NCI-H2081 treated with DMSO at 0.1 percent for 48 hours (cell line): ENCODE measurements at places on chromosomes 1 and 21.

DNA sequence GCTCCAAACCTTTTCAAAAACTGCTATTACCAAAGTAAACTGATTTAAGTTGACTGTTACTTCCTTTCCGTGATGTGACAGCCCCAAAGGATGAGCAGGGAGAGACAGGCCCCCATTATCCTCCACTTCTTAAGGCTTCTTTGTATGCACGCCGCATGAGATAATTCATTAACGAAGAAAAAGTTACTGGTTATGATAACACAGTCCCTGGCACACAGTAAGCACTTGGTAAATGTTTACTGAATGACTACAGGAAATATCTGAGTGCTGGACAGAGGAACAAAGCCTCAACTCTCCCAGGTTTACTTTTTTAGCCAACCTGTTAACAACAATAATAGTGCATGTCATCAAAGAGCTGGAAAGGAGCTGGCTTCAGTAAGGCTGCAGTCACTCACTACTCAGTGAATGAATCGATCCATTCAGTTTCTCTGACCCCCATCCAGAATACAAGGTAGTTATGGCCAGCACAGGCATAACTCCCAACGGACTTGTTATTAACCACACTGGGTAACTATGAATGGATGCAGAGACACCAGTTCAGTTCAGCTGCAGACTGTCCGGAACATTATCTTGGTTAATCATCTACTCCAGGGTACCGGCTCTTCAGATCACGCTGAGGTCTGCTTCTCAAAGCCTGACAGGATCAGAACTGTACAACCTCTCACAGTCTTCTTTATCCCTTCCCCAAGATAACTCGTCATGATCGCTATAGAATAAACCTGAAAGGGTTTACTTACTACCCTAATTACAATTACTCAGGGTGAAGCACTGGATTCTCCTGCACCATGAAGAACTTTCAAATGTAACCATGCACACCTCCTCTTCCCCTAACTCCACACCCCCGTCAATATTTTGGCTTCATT lies 58.3 kb downstream of the TGFBR3 start:
- no peak for DNase-seq

DNA sequence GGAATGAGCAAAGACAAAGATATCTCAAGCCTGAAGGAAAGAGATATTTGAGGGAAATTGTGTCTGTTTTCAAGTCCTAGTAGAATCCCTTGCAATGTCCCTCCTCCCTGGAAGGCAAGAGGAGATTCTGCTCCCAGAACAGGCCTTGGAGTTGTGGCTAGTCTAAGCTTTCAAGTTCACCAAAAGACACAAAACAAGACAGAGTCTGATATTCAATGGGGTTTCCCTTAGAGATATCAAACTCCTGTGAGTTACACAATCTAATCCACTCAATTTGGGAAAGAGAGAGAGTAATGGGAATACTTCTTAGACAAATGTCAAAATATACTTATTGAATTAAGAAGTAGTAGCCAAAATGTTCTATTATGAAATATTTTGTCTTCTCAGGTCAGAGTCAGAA lies 162.8 kb upstream of the ADAMTS5 start:
- no peak for DNase-seq

DNA sequence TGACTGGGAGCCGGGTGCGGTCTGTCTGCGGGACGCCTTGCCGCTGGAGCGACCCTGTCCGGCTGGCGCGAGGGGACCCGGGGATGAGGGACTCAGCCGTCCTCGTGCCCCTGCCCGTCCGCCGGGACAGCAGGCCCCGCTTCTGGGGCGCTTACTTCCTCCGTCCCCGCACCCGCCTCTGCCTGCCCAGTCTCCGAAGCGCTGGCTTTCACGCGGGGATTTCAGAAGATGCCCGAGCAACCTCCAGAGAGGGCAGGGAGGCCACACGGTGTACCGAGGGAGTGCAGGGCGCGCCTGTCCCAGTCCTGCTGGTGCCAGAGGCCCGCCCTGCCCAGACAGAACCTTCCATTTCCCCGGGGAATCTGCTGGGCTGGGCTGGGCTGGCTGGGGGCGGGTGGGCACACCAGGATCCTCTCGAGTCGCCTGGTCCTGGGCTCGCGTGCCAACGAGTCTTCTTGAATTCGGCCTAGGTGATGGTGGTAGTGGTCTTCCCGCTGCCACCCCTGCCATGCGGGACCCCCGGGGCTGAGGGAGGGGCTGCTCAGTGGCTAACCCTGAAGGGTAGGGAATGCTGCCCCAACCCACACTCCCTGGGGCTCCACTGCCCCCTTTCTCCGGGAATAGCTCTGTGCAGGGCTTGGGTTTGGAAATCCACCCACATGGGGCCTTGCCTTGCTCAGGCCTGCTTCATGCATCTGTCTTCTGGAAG lies 2.5 kb upstream of the TRPM2 start:
- no peak for DNase-seq

DNA sequence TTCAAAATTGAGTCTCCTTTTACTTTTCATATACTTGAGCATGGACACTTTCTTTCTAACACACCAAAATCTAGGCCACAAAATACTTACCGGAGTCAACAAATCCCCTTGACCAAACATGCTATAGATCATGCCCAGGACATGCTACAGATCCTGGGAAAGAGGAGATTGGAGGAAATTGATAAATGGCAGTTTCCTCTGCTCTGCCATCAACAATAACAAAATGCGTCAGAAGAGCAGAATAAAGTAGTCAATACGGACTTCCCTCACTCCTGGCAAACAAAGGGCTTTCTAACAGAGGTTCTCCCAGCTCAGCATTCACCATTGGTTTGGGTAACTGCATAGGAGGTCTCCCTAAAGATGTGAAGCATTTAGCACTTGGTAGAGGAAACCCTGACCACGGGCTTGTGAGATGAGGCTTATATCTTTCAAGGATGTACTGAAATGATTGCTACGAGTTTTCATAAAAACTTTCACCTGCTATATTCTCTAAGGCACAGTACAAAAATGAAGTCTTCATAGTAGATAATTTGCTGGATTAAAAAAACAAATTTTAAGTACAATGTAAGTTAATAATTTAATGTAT lies 283.8 kb upstream of the RUNX1 start:
- no peak for DNase-seq

GRCh38 chr1:155052439-155053395 lies 1.6 kb downstream of the ADAM15 start:
- DNase-seq, result no peak

GRCh38 chr1:183694066-183694465 lies 41.0 kb upstream of the APOBEC4 start:
- no peak for DNase-seq

GRCh38 chr1:27598295-27598687 lies 5.7 kb downstream of the AHDC1 start:
- no peak for DNase-seq

GRCh38 chr1:116826818-116827606 lies 72.8 kb downstream of the CD2 start:
- DNase-seq, result no peak

GRCh38 chr1:111598544-111598943 lies 21.0 kb upstream of the RAP1A start:
- DNase-seq, result no peak

GRCh38 chr1:169882039-169882511 lies 11.6 kb downstream of the SCYL3 start:
- DNase-seq, result no peak

GRCh38 chr1:47235806-47236205 lies 3.8 kb upstream of the TAL1 start:
- no peak for DNase-seq

DNA sequence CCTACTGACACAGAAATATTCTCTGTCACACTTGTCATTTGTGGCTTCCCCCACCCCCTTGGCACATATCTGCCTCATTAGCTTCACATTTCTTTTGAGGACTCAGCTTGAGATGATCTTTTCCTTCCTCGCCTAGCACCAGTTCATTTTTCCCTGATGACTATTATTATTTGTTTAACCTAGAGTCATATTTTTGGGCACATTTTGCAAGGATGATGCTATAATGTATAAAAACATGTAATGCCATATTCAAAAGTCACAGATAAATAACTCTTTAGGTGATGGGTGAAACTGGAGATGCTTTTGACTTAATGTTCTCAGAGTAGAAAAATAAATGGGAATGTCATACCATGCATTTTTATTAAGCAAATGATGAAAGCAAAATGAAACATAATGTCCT lies 202.7 kb downstream of the BACH1 start:
- no peak for DNase-seq

DNA sequence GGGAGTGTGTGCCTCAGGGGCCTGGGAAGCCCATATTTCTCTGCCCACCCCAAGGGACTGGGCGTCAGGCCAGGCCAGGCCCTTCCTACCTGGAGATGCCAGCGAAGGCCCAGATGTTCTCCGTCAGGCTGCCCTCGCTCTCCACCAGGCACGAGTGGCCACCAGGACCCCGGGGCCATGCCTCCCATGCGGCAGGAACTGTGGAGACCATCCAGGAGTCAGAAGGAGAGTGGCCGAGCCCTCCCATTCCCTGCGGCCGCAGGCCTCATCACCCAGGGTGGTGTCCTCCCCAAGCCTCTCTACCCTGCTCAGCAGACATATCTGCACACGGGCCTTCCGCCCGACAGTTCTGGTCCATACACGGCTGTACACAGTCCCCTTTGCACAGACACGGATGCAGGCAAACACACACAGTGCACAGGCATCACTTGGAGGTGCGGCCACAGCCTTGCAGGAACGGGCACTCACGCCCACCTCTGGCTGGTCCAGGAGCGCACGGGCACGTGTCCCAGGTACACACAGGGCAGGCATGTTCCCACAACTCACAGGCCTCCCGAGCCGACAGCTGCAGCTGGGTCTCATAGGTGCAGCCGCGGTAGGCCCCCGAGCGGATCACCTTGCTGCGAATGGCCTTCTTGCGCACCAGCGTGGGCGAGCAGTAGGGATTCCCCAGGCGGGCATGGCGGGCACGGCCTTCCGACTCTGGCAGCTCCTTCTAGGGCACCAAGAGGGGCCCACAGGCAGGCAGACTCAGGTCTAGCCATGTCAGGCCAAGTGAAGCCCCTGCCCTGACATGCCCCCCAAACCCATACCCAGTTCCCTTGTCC lies 5.9 kb upstream of the KIF17 start:
- no peak for DNase-seq

GRCh38 chr1:234724516-234725176 lies 114.7 kb upstream of the IRF2BP2 start:
- DNase-seq, result no peak

DNA sequence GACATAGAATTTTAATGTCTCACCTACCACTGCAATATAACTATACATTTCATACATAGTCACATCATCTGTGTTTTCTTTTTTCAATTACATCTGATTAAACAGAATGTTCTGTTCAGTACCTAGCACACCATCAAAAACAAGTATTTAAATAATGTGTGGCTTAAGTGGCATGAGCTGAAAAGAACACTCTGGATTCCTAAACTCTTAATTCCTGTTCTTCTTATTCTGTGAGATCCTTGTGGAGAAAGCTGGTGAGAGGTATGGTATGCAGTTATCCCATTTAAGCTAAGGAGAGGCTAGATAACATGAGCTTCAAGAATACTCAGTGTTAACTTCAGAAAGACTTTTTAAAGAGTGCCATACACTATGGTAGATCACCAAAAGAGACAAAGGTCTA lies 5.5 kb downstream of the TP53BP2 start:
- DNase-seq, result no peak

DNA sequence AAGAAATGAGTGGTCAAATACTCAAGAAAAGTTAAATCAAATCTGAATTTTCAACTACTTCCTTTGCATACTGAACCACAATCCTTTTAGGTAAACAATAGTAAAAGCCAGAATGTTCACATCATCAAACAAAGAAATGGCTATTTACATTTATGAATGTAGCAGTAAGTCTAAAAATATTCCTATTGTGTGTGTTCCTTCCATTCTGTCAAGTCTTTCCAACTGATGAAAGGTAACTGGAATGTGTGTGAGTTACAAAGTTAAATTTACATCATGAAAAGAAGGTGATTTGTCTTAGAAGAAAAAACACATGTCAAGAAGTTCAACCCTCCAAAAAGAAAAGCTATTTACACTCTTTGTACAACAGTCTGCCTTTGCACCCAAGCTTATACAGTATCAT lies 203.1 kb downstream of the SIPA1L2 start:
- DNase-seq, result no peak

- DNase-seq, result no peak
Measured at GRCh38 chr1:101198842-101199636, 37.8 kb upstream of the S1PR1 start.

- no peak for DNase-seq
Measured at GRCh38 chr1:175171036-175171913, 21.3 kb downstream of the KIAA0040 start.

DNA sequence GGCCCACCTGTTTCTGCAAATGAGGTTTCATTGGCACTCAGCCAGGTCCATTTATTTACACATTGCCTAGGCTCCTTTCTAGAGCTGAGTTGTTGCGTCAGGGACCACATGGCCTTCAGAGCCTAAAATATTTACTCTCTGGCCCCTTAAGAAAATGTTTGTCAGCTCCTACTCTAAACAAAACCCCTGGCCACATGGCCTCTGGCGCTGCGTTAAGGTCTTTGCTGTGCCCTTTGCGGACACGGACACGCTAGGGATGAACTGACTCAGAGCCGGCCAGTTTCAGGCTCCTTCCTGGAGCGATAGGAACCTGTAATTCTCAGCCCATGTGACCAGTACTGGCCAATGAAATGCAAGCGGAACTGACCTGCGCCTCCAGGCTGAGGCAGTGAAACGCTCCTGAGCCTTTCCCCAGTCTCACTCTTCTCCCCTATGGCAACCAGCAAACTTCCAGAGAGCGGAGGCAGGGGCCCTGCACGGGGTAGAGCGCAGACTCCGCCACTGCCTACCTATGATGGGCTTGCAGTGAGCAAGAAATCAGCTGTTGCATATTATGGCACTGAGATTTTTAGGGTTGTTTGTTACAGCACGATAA lies 160.3 kb downstream of the ETS2 start:
- DNase-seq, result no peak

DNA sequence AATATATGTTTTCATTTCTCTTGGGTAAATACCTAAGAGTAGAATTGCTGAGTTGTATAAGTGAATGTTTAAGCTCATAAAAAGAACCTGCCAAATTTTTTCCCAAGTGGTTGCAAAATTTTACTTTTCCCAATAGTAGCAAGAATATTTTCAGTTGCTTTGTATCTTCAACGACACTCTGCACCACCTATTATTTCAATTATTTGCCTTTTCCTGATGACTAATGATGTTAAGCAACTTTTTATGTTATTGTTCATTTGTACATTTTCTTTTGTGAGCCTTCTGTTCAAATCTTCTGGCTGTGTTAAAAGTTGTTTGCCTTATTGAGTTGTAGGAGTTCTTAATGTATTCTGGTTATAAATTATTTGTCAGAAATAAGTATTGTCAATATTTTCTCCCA lies 299.1 kb upstream of the NRIP1 start:
- no peak for DNase-seq

- no peak for DNase-seq
Measured at GRCh38 chr1:97202481-97203380, 481.1 kb downstream of the PTBP2 start.

- DNase-seq, result no peak
Measured at GRCh38 chr21:45947296-45947695, 34.3 kb upstream of the COL6A1 start.

DNA sequence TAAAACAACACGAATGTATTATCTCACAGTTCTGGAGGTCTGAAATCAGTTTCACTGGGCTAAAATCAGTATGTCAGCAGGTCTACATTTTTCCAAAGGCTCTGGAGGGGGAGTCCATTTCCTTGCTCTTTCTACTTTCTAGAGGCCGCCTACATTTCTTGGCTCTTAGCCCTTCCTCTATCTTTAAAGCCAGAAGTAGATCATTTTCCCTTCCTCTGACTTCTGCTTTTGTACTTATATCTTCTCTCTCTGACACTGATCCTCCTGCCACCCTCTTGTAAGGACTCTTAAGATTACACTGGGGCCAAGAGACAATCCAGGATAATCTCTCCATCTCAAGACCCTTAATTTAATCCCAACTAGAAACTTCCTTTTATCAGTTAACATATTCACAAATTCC lies 41.4 kb downstream of the MSH4 start:
- no peak for DNase-seq
